ENCODE measurements at places on chromosomes 1 and 21.

- DNase-seq: no peak
Measured at GRCh38 chr1:20057886-20058420, 12.0 kb upstream of the PLA2G5 start.

GRCh38 chr1:208171616-208172422, 72.4 kb downstream of the PLXNA2 start:
- no peak for DNase-seq

GRCh38 chr21:35645991-35646390, 414.3 kb downstream of the SETD4 start:
- DNase-seq: no peak

GRCh38 chr21:44301141-44301540, 1.3 kb downstream of the PFKL start:
- no peak for DNase-seq

GRCh38 chr1:66767626-66768025, 15.4 kb downstream of the DYNLT5 start:
- DNase-seq: no peak

- DNase-seq: no peak
Measured at GRCh38 chr1:226946285-226946684, 6.2 kb downstream of the COQ8A start.

DNA sequence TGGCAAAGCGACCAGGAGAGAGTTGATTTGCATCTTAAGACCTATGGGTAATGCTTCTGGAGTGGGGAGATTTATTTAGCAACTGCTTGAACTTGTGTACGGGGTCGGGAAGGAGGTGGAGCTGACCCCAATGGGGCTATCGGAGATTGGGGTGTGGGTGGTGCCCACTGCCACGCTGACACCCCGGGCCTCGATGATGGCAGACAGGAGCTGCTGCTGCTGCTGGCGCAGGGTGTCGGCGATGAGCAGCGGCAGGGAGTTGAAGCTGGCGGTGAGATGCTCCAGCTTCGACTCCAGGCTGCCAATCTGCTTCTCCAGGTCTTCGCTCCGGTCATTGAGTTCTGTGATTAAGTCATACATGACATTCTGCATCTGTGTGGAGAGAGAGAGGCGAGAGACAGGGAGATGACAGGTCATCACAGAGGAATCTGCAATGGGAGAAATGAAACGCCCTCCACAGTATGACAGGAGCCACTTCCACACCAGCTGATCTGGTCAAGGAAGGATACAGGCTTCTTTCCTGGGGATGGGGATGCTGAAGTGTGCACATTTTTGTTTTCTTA, 100.0 kb upstream of the ADAR start:
- no peak for DNase-seq

DNA sequence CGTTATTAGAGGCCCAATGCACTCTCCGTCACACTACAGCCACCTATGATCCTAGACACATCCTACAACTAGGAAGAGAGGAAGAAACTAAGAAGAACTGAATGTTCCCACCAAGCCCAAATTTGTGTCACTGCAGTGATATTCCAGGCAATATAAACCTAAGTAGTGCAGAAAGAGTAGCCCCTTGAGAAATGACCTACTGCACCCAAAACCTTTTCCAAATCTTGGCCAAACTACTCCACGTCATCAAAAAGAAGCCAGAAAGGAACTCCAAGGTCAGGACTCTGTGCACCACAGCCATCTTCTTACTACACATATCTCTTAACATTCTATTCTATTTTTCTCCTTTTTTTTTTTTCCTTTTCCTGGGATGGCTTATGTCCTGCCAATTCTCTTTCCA, 60.2 kb downstream of the ADAMTS1 start:
- no peak for DNase-seq

GRCh38 chr1:56578963-56579875, at the start of gene PLPP3:
PLPP3 (minus strand) TSS chr1:56579563; CDS start chr1:56579016, 547 bp downstream.
- peak; percentile 99 for DNase-seq

GRCh38 chr1:10795276-10796021, 997 bp downstream of the CASZ1 start:
- DNase-seq: no peak

DNA sequence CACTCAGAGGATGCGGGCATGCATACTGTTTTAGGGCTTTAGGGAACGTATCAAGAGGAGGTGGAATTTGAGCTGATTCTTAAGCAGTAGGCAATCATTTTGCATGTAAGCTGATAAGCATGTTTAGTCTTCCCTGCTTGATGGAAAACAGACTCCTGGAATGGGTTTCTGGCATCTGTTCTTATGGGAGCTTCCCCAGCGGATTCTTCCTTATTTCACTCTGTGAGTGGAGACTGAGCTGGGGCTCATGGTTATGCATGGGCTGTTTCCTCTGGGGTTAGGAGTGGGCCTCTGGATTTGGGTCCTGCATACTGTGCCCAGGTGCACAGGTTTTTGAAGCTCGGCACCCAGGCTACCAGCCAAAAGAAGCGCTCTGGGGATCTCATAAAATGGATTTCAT, 93.4 kb downstream of the DIRAS3 start:
- DNase-seq: no peak

GRCh38 chr1:171172471-171172870, 12.6 kb upstream of the FMO2 start:
- DNase-seq: no peak

- no peak for DNase-seq
Measured at GRCh38 chr1:24003331-24003972, 23.3 kb upstream of the SRSF10 start.

GRCh38 chr1:242017580-242018233, 18.8 kb upstream of the MAP1LC3C start:
- no peak for DNase-seq

DNA sequence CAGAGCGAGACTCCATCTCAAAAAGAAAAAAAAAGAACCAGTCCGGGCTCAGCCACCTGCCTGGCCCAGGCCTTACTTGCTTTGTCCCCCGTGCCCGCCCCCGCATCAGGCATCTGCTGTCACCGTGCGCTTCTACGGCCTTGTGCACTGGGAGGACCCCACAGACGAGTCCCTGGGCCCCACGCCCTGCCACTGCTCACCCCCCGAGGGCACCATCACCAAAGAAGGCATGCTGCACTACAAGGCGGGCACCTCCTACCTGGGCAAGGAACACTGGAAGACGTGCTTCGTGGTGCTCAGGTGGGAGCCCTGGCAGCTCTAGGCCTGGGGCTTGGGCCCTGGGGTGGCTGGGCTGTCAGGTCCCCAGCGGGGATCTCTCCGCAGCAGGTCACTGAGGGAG, 5.6 kb upstream of the SLC25A34 start:
- DNase-seq: no peak

DNA sequence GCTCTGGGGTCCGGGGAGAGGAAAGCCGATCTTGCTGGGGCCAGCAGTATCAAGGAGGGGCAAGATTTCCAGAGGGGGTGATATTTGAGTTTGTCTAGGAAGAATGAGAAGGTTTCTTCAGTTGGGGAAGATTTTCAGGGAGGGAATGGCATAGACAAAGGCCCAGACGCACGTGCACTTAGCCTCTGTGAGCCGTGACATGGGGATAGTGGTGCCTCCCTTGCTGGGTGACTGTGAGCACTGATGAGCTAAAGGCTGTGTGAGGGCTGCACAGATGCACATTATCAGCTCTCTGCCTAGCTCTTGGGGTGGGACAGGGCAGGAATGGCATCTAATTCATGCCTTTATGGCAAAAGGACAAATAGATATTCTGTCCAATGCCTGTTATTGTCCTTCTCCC, 1.8 kb downstream of the CDCP2 start:
- no peak for DNase-seq

- DNase-seq: no peak
Measured at GRCh38 chr1:175448467-175448866, 255.9 kb upstream of the KIAA0040 start.

DNA sequence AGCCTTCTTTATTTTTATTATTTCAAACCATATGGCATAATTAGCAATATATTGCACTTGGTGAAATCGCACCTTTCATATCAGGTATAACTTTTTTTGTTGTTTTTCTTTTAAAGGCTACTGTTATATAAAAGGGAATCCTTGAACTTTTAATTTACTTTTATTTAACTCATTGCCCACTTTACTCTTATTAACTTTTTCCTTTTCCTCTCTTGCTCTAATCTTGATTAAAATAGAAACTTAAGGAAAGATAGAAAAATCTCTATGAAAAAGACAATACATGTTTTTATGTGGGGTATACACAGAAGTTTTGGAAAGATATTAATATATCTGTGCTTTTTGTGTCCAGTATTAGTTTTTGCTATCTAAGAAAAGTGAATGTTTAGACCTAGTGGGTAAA, 805.8 kb downstream of the USP25 start:
- DNase-seq: no peak

DNA sequence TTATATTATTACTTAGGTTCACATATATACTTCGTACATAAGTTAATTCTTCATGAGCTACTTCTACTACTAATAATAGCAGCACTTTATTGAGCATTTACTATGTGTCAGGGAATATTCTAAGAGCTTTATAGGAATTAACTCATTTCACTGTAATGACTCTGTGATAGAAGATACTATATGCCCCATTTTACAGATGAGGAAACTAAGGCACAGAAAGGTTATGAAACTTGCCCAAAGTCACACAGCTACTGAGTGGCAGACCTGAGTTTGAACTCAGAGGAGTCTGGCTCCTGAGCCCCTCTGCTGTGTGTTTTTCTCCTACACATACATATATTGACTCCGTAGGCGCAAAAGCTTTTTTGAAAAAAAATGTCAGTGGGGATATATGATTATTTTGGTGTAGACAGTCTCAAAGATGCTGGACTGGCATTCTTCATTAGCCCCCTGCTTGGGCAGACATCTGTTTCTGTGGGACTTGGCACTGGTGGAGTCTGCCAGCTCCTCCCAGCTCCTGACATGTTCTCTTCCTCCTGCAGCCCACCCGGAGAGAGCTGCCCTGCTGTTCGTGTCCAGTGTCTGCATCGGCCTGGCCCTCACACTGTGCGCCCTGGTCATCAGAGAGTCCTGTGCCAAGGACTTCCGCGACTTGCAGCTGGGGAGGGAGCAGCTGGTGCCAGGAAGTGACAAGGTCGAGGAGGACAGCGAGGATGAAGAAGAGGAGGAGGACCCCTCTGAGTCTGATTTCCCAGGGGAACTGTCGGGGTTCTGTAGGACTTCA, 70.9 kb downstream of the TCP10L start:
- DNase-seq: no peak

DNA sequence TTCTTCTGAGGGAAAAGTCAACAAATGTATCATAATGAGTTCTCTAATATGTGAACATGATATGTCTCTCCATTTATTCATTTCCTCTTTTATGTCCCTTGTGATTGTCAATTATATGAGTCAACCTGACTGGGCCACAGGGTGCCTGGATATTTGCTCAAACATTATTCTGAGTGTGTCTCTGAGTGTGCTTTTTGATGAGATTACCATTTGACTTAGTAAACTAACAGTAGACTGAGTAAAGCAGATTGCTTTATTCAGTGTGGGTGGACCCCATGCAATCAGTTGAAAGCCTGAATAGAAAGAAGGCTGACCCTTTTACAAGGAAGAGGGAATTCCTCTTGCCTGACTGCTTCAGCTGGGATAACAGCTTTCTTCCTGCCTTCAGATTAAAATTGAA, 142.6 kb downstream of the SLC35F3 start:
- DNase-seq: no peak

DNA sequence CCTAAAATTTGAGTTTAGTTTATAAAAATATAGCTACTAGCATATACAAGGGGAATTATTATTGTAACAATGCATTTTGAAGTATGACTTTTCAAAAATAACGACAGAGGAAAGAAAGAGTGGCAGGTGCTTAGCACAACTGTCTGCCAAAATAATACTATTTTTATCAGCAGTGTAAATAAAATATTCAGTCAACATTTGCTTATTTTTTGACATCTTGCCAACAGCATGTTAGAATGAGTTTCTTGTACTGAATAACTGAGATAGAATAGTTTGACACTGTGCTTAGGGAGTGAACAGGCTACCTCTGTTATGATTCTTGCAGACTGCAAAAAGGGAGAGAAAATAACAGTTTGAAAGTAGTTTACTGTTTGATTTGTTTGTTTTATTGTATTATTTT, 909.8 kb downstream of the BRINP3 start:
- no peak for DNase-seq

- DNase-seq: peak; percentile 12
Measured at GRCh38 chr1:50929376-50929958, 30.6 kb downstream of the FAF1 start.

DNA sequence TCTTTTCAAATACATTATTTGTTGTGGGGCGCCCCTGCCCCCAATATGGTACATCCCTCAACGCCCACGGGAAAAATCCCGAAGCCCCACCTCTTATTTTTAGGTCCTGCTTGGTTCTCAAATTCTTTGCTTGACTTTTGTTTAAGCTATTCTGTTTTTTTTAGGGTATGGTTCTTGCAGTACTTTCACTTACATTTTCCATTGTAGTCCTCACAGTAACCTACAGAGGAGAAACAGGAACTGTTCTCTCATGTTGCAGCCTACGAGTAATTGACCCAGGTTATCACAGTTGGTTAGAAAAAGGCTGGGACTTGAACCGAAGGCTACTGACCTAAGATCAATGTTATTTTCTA, 697 bp upstream of the C21orf91 start:
- no peak for DNase-seq

GRCh38 chr1:35278886-35279554, 10.5 kb downstream of the ZMYM4 start:
- DNase-seq: no peak

- DNase-seq: no peak
Measured at GRCh38 chr1:41735631-41736260, 183.0 kb downstream of the HIVEP3 start.

DNA sequence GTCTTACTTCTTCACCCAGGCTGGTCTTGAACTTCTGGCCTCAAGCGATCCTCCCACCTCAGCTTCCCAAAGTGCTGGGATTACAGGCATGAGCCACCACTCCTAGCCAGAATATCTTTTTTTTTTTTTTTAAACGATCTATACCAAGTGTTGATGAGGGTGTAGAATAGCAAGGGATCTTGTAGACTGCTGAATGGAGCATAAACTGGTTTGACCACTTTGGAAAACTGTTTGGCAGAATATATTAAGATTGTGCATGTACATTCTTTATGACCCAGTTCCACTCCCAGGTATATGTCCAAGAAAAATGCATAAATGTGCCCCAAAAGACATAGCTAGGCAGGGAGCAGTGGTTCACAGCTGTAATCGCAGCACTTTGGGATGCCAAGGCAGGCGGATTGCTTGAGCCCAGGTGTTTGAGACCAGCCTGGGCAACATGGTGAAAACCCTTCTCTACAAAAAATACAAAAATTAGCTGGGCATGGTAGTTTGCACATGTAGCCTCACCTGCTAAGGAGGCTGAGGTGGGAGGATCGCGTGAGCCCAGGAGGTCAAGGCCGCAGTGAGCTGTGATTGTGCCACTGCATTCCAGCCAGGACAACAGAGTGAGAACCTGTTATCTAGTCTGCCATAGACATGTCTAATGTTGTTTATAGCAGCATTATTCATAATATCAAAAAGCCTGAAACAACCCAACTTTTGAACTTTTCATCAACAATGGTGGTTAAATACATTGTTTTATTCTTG, 184.0 kb downstream of the VPS13D start:
- no peak for DNase-seq

DNA sequence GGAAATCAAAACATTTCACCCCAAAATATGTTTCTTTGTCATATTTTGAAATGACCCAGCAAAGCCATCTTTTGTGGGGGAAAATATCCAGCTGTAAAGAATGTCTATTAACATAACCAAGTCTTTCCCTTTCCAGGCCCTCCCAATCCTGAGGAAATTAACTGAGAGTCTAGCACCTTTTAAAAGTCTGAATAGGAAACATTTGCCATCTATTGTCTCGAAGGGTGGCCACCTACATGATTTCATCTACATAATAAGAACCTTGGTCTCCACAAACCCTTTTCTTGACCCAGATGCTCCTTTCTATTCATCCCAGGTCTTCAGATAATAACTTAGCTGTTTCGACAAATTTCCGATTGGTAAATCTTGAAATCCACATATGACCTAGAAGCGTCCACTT, 5.4 kb upstream of the MT1HL1 start:
- DNase-seq: no peak

GRCh38 chr1:188877668-188878067, 1600.0 kb downstream of the BRINP3 start:
- DNase-seq: no peak
